ENCODE measurements at places on chromosomes 3 and 15. TPM values are rescaled to one million over a fixed set of nuclear protein-coding genes. Genes with fewer than 3 reads are reported as not detected.

DNA sequence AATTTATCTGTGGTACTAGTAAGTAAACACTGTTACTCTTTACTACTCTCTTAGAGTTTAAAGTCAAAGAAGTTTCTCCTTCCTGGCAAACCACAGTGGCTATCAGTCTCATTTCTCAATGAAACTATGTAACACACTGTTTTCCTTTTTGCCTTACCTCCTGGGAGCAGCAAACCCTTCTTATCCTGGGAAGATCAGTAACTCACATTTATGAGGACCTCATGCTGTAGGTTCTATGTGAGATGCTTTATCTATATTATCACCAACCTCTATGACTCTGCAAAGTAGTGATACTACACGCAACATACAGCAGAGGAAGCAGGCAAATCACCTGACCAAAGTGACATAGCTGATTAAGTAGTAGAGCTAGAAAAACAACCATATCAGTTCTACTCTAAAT, 35.3 kb downstream of the PBRM1 start:
- DNase-seq, result no peak

GRCh38 chr3:78048698-78049097, 1008.8 kb downstream of the ROBO2 start:
- DNase-seq, result peak; percentile 24

DNA sequence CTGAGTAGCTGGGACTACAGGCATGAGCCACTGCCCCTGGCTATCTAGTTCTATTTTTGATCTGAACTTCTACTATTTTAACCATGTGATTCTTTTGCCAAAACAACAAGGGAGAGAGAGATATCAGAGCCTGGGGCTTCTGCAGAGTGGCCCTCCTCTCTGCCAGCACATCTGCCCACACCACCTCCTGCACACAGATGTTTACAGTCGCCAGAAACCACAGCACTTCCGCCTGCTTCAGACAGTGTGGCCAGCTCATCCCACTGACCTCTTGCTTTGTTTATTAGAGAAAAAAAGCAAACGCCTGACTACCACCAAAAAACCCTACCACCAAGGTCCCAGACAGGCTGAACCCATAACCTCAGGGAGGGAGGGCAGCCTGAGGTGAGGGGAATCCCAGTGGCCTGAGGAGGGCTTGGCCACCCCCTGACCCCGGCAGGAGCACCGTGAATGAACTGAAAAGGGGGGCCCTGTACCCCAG, 85.9 kb upstream of the ABHD2 start:
- DNase-seq, result peak; percentile 35

- no peak for DNase-seq
Measured at GRCh38 chr3:95971573-95971972, 842.8 kb upstream of the EPHA6 start.

- no peak for DNase-seq
Measured at GRCh38 chr3:46852334-46852720, 10.9 kb downstream of the MYL3 start.

DNA sequence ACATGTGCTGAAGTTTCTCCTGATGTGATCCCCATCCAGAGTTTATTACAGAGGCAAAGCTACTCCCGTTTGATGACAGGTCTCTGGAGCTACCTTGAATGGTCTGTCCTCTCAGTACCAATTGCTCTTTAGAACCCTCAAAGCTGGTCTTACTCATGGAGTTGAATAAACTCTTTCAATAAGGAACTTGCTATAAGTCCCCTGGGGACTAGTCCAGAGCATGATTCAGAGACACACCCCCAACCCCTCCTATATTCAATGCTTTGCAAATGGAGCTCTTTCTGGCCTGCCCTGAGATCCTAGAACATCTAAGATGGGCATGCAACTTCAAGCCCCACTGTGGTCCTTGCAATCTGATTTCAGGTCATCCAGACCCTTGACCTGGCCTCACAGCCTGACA, 23.9 kb upstream of the TPM1 start:
- peak; percentile 43 for DNase-seq

GRCh38 chr15:73782344-73782959, 29.3 kb upstream of the INSYN1 start:
- no peak for DNase-seq

- no peak for DNase-seq
Measured at GRCh38 chr15:90610190-90610589, 80.5 kb downstream of the CRTC3 start.

DNA sequence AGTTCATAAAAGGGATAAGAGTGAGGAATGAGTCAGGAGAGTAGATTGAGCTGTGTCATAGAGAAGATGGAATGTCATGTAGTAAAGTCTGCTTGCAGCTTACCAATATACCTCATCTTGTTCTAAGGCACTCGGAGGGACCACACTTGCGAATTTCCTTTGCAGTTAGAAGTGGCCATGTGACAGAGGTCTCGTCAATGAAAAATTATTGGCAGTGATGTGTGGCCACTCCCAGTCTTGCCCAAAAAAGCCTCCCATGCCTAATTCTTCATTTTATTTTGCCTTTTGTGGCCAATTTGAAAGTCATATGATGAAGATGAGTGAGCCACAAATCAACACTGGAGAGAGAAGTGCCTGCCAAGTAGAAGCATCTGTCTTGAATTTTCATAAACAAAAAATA, 465.6 kb upstream of the ZNF385D start:
- no peak for DNase-seq

- peak; percentile 14 for DNase-seq
Measured at GRCh38 chr15:62658498-62658897, 384.0 kb upstream of the TPM1 start.

KBTBD12 gene
- polyA plus RNA-seq, result not detected

CSPG4 gene
- polyA plus RNA-seq, result 5.9 TPM

TMCO5A gene
- not detected for polyA plus RNA-seq

TFDP2 gene
- polyA plus RNA-seq, result 26.8 TPM

MYZAP gene
- polyA plus RNA-seq, result 1.0 TPM

C3orf49 gene
- polyA plus RNA-seq, result not detected

All from mammary epithelial cell (primary cell).